ENCODE measurements at places on chromosomes 5 and 9.

- peak; percentile 7 for DNase-seq
These were observed 46.7 kb downstream of the GARNL3 start for GRCh38 chr9:127311239-127311741.

GRCh38 chr9:101365181-101365580 lies 19.6 kb downstream of the BAAT start:
- no peak for DNase-seq

GRCh38 chr9:12766357-12766756 lies 8.5 kb upstream of the LURAP1L start:
- DNase-seq: no peak

- DNase-seq: no peak
These were observed 13.4 kb downstream of the OLFML2A start for GRCh38 chr9:124790301-124790700.

DNA sequence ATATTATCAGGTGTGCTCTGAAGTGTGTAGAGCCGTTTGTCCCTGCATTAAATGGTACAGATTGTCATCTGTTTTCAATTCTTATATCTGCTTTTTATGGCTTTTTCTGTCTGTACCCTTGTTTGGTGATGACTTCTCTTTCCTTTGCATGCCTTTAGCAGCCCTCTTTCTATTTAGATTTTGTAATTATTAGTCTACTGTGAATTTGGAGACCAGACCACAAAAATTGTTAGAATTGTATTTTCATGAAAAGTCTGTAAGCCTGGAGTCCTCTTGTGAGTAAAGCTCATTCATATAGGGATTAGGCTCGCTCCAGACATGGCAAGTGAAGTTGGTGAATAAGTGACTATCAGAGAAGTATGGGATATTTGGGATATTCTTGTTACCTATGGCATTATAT lies 41.7 kb downstream of the NFX1 start:
- no peak for DNase-seq

DNA sequence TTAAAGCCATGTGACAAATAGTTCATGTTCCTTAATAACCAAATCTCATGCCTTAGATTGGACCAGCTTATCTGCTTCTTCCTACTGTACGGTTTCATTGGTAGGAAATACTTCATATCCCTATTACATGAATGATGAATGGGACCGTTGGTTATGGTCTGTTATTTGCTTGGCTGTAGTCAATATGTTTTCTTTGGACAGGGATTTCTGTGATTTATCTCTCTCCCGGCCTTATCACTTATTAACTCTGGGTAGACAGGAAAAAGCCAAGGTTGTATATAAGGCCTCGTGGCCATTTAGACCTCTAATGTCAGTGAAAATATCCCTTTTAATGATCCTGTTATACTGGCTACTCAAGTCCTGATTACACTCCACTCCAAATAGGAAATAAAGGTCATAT lies 330.6 kb downstream of the EBF1 start:
- DNase-seq: no peak

- DNase-seq: no peak
These were observed 140.7 kb downstream of the GNA14 start for GRCh38 chr9:77507212-77507961.

GRCh38 chr9:128621730-128622455 lies 34.8 kb downstream of the DYNC2I2 start:
- no peak for DNase-seq

GRCh38 chr5:9288234-9288633 lies 257.6 kb downstream of the SEMA5A start:
- no peak for DNase-seq

DNA sequence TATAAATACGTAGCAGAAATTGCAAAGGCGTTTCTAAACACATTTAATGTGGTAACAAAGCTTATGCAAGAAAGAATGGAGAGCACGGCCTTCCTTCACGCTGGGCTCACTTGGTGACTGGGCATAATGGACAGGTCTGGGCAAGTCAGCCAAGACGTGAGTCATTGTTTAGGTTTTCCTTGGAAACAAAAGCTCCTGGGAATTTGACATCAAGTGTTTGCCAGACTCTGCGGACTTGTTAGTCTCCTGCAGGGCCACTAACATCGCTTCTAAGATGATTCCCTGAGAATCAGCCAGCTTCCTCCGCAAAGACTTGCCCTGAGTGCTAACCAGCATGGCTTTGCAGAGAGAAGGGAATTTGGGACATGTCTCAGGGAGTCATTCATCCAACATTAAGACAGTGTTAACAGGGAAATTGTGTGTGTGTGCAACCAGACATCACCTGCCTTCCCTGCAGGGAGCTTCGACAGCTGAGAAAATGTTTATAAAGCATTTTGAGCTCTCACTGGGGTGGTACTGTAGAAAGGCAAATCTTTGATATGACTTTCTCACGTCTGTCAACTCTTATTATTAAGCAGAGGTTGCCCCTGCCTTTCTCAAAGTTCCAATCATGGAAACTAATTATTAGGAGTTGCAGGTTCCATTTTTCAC lies 182.5 kb downstream of the NTRK2 start:
- no peak for DNase-seq

DNA sequence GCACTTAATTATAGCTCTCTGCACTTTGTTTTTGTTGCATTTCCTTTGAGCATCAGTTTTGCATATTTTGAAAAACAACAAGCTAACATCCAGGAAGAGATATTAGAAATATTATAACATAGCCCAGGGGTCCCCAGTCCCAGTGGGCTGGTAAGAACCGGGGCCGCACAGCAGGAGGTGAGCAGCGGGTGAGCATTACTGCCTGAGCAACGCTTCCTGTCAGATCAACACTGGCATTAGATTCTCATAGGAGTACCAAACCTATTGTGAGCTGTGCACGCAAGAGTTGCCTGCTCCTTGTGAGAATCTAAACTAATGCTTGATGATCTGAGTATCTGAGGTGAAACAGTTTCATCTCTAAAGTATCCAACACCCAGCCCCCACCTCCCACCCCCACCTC lies 675.9 kb upstream of the ZNF608 start:
- DNase-seq: no peak

DNA sequence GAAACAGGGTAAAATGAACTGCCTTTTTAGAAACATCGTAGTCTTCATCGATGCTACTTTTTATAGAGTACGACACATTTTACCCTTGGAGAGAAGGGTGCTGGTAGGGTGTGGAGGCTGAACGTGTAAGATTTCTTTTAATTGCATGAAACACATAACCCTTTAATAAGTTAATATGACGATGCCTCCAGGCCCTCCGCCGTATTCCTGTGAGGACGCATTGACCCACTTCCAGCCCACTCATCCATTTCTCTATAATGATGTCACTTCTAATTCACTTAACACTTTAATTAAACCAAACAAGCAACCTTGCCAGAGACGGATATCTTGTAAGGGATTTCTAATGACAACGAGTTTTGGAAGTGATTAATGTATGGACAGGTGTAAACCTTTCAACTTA lies 158.7 kb downstream of the IRX2 start:
- no peak for DNase-seq

- no peak for DNase-seq
These were observed 60.9 kb downstream of the ARHGEF28 start for GRCh38 chr5:73686912-73687311.

DNA sequence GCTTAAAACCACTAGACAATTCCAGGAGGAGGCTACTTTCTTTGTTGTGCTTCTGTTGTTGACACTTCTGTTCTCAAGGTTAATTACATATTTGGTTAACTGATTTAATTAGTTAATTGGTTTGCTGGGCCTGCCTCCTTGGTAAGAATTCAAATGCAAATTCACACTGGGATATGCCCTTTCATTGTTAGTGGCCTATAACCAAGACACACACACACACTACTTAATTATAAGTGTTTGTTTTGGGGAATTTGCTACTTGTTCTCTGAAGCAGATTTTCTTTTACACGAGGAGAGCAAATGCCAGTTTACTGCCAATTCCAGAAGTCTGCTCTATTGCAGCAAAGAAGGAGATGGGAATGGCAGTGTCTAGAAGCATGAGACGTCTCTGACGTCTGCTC lies 101.6 kb upstream of the BASP1 start:
- DNase-seq: no peak

DNA sequence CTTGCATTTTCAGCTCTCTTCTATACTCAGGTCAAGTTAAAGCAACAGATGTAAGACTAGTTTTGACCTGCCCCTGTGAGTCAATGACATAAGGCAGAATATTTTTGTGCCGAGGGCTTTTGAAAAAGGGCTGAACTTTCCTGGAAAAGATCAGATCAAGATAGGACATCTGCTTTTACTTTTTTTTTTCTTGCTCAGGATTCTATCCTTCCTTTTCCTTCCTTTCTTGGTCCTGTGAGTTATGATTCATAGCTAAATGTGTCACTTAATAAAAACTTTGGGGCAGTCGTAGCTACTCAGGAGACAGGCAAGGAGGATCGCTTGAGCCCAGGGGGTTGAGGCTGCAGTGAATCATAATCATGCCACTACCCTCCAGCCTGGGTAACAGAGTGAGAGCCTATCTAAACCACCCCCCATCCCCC lies 84.3 kb upstream of the BRINP1 start:
- no peak for DNase-seq

- DNase-seq: no peak
These were observed 25.0 kb upstream of the MATR3 start for GRCh38 chr5:139268364-139269202.

- DNase-seq: no peak
These were observed 321.0 kb downstream of the AGTPBP1 start for GRCh38 chr9:85420750-85421149.

- no peak for DNase-seq
These were observed 32.5 kb downstream of the GSN start for GRCh38 chr9:121300283-121301119.

DNA sequence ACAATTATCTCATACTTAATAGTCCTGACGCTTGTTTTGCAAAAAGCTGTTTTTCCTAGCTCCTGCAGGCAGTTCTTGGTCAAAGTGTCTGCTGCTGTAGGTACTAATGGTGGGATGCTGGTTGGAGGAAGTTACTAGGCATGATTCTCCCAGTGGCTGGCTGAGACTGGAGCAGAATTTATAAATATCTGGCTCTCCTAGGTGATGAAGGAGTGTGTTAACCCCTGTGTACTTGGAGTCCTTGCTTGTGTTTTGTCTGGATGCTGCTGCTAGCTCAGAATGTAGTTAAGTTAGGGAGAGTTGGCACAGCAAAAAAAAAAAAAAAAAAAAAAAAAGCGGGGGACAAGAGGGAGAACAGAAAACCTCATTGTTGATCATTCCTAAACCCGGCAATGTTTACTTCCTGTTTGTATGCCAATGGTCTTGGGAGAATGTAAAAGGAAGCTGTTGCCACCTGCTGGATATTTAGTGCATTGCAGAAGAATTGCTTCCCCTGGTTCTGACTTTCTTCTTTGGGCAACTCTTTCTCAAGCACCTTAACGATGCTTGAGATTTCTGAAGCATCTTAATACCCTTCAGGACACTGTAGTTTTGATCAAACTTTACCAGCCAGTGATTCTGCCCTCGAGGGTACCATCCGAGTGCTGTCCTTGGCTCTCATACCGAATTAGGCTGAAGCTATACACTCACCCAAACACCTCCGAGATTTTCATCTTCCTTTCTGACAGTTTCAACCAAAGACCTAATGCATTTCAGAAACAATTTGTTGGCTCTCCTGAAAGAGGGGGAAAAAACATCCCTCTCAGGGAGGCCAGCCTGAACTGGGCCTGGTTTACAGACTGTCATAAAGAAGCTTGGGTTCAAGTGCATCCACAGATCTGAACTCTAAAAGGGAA lies 71.7 kb upstream of the WWC1 start:
- DNase-seq: no peak

- no peak for DNase-seq
These were observed 3.8 kb upstream of the ORM1 start for GRCh38 chr9:114319147-114319546.

GRCh38 chr9:89885156-89885555 lies 280.3 kb downstream of the GADD45G start:
- no peak for DNase-seq

- no peak for DNase-seq
These were observed 230.3 kb downstream of the CRB2 start for GRCh38 chr9:123586275-123586674.

DNA sequence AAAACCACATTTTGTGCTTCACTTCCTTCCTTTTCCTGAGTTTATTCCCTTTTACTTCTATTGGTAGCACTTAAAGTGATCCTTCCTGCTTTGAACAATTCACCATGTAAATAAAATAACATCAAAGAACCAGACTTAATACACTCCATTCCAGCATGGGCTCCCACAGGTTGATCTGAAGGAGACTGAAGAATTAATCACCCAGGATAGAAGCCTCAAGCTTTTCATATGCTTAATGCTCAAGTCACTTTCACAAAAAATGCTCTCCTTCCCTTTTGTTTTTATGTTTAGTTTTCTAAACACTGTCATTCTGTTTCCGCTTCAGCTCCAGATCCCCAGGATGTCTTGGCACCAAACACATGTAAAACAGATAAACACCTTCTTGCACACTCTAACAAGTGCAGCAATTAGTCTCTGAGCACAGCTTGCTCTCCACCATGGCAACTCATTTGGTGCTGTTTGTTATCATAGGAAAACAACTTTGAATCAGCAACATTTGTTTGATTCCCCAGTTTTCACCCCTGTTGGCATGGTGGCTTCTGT lies 37.0 kb downstream of the DMRTA1 start:
- DNase-seq: no peak

DNA sequence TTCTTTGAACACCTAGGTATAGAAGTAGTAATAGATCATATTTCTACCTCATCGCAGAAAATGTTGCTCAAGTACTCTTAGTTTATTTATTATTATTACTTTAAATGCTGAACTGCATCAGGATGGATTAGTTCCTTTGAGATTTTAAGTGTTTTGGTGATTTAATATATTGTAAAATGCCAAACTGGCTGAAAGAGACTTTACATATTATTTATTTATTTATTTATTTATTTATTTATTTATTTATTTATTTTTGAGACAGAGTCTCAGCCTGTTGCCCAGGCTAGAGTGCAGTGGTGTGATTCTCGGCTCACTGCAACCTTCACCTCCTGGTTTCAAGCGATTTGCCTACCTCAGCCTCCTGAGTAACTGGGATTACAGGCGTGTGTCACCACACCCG lies 42.3 kb downstream of the LMNB1 start:
- no peak for DNase-seq

DNA sequence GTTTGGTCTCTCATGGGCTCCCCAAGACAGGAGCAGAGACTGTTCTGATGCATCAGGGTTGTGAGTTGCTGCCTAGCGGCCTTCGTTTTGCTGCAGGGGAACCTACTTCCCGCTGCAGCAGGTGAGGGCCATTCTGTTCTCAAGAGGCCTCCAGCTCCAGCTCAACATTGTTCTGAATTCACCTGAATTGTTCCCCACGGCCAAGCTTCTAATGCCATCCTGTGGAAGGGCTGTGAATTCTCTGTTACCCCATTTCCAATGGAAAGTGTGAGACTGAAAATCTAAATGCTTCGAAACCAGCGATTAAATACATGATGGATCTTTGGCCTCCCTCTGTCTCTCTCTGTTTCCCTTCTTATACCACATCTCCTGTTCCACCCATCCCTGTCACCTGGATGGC lies 349.1 kb upstream of the DAP start:
- no peak for DNase-seq

GRCh38 chr5:5700549-5700948 lies 278.1 kb downstream of the ICE1 start:
- no peak for DNase-seq

GRCh38 chr9:130973686-130974281 lies 34.7 kb upstream of the FIBCD1 start:
- DNase-seq: no peak

- DNase-seq: no peak
These were observed 8.6 kb downstream of the AGPAT2 start for GRCh38 chr9:136678624-136679023.

- DNase-seq: no peak
These were observed 323.8 kb downstream of the PDE4D start for GRCh38 chr5:59569608-59570334.

Measured in stimulated activated CD8-positive, alpha-beta memory T cell treated with anti-CD3 and anti-CD28 coated beads, Interleukin-4, amount 100 ng/mL, for 1 hour (primary cell).